Frontal cortex (tissue), 4 donors: ENCODE measurements at places on chromosomes 11 and 22.

- no peak for DNase-seq
These were observed 31.2 kb upstream of the SMIM35 start for GRCh38 chr11:118117790-118118601.

DNA sequence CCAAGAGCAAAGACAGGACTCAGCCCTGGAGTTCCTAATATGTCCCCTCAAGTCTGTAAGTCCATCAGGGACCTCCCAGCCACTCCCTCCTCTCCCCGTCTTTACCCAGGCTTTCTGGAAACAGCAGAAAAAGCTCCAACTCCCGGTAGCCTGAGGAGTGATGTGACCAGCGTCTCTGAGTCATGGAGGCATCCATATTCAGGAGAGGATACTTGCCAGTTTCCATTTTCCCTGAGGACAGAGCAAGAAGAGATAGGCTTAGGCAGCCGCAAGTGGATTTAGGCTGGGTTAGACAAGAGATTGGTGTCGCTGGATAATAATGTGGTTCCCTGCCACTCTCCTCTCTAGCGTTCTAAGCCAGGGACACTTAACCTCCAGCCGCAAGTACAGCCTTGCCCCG, 206.6 kb downstream of the GRIK4 start:
- no peak for DNase-seq

- no peak for DNase-seq
These were observed 2.3 kb downstream of the DGCR2 start for GRCh38 chr22:19119949-19120348.

- no peak for DNase-seq
These were observed 221.3 kb downstream of the CADM1 start for GRCh38 chr11:115282923-115283322.

- no peak for DNase-seq
These were observed 13.7 kb downstream of the MFNG start for GRCh38 chr22:37472418-37473006.

DNA sequence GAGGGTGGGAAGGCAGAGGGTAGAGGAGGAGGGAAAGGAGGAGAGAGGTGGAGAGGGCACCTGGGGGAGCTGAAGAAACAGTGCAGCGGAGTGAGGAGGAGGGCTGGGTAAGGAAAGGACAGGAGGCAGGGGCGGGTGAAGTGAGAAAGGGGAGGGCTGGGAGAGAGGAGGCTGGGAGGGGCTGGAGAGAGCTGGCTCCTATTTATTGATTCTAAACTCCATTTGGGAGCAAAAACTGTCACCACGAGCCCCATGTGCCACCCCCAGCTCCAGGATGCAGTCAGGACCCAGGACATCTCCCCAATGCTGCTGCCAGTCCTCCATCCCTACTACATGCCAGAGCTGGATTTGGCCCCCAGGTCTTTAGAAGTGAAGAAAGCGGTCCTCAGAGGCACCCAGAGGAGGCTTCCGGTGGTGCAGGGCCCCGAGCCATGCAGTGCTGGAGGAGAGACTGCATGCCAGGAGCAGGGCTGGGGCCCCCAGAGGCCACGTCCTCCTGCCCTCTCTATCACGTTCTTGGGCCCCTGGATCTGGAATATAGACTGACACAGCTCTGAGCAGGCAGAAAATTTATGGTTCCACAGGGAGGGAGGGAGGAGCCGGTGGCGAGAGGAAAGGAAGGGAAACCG, 53.7 kb downstream of the SLC22A12 start:
- no peak for DNase-seq

GRCh38 chr11:127242676-127243075, 242.1 kb upstream of the KIRREL3 start:
- no peak for DNase-seq

- no peak for DNase-seq
These were observed 43.4 kb upstream of the CSNK2A3 start for GRCh38 chr11:11396301-11397035.

DNA sequence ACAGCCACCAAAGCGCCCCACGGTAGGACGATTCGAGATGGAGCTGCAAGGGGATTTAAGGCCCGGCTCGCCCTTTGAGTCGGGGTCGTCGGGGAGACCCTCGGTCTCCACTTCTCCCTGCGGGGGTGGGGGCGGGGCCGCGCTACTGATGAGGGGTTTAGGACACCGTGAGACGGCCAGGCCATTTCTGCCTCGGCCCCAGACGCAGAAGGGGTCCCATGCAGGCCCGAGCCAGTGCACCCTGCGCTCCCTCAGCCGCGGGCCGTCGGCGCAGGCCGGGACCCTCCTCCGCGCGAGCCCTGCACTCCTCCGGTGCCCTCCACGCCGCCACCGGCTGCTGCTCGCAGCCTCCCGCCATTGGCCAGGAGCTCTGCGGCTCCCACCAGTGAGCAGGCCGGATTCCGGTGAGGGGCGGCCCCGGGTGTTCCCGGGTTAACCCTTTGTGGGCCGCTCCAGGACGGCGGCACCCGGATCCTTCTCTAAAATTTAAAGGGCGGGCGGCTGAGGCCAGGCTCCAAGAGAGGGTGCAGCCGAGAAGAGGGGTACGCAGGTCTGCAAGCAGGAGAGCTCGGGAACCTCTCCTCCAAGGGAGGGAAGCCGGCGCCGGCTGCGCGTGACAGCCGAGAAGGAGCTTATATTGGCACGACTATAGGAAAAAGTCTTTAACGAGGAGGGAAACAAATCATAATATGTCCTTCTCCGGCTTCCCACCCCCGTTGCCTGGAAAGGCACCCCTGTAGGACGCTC, 18.0 kb downstream of the CREB3L1 start:
- peak; percentile 96 for DNase-seq

DNA sequence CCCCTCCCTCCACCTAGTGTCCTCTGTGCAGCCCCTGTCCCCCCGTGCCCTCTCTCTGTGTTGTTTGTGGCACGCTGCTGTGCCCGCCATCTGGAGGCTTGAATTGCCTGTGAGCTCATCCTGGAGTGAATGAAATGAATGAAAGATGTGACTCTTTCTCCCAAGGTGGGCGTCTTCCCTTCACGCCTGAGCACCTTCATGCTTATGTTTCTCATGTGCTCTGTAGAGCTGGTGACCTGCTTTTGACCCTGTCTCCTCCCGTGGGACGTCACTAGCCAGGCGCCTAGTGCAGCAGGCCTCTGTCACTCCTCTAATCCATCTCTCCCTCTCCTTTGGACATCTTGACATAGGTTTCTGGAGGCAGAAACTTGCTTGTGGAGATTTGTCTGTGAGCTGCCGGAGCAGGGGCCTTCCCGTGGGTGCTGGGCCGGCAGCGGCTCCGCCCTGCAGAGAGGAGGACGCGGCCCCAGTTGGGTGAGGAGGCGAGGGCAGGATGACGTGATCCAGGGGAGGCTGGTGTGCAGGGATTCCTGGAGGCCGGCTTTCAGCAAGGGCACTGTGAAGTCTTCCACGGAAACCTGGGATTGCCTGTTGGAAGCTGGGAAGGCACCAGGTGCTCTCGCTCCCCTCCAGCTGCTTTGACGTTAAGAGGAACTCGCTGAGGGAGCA, 40.6 kb downstream of the MUC6 start:
- no peak for DNase-seq

GRCh38 chr22:37162221-37163095, 12.7 kb upstream of the IL2RB start:
- DNase-seq, result no peak

GRCh38 chr11:44813401-44813800, 86.6 kb downstream of the TSPAN18 start:
- no peak for DNase-seq

GRCh38 chr11:399731-400211, 5.8 kb downstream of the PKP3 start:
- DNase-seq, result no peak

- DNase-seq, result peak; percentile 6
These were observed 505 bp downstream of the ZNF214 start for GRCh38 chr11:7019500-7020182.

GRCh38 chr22:17264321-17265052, 45.3 kb upstream of the ADA2 start:
- DNase-seq, result no peak

DNA sequence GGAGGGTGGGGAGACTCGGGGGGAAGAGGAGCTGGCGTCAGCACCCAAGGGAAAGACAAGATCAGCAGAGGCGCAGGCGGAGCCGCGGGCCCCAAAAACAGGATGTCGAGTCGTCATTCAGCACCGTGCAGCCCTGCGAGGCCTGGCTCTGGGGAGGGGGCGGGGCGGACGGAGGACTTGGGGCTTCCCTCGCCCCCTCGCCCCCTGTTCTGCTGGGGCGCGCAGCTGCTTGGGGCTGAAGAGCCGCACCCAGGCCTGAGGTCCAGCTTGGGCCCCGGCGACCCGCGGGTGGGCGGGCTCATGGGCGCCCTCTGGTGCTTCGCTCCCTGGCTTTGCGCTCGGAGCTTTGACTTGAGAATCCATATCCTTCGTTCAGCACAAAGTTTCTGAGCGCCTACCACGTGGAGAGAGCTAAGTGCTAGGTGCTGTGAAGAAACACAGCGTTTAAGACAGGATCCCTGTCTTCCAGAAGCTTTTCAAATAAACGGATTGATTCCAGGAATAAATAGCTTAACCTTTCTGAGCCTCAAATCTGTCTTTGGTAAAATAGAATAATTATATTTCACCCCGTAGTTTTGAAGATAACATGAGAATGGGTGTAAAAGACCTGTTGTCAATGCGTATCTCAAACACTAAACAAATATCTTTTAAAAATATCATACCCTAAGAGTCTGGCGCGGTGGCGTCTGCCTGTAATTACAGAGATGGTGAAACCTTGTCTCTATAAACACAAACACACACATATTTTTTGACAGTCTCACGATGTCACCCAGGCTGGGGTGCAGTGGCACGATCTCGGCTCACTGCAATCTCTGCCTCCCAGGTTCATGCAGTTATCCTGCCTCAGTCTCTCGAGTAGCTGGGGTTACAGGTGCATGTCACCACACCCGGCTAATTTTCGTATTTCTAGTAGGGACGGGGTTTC, 929 bp upstream of the RHOG start:
- DNase-seq, result peak; percentile 76

GRCh38 chr11:83502041-83502440, 215.9 kb upstream of the CCDC90B start:
- no peak for DNase-seq

GRCh38 chr11:133984828-133985227, 28.1 kb upstream of the IGSF9B start:
- DNase-seq, result no peak

- DNase-seq, result no peak
These were observed 19.7 kb downstream of the RAB30 start for GRCh38 chr11:83051760-83052671.

- DNase-seq, result no peak
These were observed 38.4 kb downstream of the CD44 start for GRCh38 chr11:35177370-35177769.

DNA sequence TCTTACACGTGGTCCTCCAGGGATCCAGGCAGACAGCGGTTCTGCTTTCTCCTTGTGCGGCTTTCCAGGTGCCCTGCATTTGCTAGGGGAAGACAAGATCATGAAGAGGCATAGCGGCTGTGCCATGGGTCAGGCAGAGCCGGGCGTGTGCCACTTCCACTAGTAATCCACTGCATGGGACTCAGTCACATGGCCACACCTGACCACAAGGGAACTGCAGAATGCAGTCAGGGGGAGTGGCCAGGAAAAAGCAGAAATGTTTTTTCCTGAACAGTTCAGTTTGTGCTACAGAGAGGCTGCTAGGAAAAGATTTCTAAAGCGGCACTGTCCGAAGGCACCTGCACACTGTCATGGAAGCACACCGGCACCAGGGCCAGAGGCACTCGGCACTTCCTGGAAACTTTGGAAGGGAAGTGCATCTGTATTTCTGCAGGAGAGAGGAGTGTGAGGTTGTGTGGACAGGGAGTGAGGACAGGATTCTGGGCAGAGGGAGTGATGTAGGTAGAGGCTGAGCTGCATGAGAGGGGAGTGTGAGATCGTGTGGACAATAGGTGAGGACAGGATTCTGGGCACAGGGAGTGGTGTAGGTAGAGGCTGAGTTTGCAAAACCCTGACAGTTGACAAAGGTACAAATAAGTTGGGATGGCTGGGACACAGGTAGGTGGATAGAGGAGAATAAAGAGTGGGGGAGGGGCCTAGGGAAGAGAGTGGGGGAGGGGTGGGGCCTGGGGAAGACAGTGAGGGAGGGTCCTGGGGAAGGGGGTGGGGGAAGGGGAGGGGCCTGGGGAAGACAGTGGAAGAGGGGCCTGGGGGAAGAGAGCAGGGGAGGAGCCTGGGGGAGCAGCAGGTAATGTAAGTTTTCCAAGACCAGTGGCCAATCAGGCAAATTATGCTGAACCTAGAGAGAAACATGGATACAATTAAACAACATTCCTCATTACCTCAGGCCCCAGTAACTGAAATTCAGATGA, 1436.3 kb downstream of the TBC1D22A start:
- DNase-seq, result no peak

GRCh38 chr11:313304-313786, 495 bp upstream of the IFITM1 start:
- no peak for DNase-seq

DNA sequence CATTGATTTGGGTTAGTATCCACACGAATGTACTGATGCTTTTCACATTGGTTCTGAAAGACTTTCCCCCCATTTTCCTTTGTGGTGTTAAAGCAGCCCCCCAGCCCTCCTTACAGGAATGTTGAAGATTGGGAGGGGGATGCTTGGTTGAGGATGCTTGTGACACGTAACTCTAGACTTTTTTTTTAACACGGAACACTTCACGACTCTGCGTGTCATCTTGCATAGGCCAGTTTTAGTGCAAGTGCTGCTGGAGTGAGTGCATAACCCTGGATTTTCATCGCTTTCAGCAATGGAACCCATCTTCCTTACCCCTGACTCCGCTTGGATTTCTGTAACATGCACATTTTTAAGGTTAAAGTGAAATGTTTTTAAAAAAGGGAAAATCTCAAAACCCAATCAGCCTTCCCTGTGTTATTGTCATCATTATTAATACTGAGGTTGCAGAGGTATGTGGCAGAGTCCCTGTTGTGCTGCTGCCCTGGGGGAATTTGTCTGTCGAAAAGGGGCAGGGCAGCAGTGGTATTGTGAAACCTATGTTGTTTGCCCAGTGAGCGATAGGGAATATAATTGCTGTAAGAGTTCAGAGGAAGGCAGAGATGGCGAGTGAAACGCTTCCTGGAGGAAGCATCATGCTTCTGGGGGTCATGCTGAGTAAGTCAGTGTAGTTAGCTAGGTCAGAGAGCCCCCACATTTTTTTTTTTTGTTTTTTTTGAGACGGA, 12.1 kb downstream of the CECR2 start:
- no peak for DNase-seq

DNA sequence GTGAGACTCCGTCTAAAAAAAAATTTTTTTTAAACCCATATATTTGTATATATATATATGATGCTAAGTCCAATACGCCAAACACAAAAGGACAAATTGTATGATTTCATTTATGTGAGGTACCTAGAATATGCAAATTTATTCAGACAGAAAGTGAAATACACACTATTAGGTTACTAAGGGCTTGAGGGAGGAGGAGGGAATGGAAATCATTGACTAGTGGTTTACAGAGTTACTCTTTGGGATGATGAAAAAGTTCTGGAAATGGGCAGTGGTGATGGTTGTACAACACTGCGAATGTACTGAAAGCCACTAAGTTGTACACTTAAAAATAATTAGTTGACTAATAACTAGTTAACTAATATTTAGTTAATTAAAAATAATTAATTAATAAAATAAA, 36.2 kb upstream of the FGF3 start:
- DNase-seq, result no peak

GRCh38 chr11:61532134-61533038, 23.8 kb downstream of the LRRC10B start:
- DNase-seq, result no peak

- no peak for DNase-seq
These were observed 10.8 kb upstream of the HSPA8 start for GRCh38 chr11:123072762-123073161.
